ENCODE measurements at places on chromosomes 2 and 18. TPM values are rescaled to one million over a fixed set of nuclear protein-coding genes. Genes with fewer than 3 reads are reported as not detected.

- ATAC-seq: no peak
These were observed 56.0 kb downstream of the METTL4 start for GRCh38 chr18:2515171-2515787.

DNA sequence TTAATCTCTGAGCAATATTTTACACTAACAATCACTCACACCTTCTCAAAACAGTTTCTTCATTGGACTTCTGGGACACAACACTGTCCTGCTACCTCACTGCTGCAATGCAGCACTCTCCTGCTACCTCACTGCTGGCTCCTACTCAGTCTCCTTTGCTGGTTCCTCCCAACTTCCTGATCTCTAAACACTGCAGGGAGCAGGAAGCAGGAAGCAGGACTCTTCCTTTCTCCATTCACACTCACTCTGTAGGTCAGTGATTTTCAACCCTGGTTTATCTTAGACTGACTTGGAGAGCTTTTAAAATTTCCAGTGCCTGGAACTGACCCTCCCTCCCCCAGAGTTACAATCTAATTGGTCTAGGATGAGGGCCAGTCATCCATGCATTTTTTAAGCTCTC is 243.4 kb upstream of the RBBP8 start:
- no peak for ATAC-seq

- ATAC-seq: peak; percentile 51
These were observed 41.6 kb downstream of the LBH start for GRCh38 chr2:30272761-30273573.

Gene PLB1
- 1.5 TPM for total RNA-seq

- ATAC-seq: no peak
These were observed 101.2 kb downstream of the UBR3 start for GRCh38 chr2:169928463-169928864.

- peak; percentile 68 for ATAC-seq
These were observed 100.5 kb upstream of the ITPRID2 start for GRCh38 chr2:181790716-181791649.

DNA sequence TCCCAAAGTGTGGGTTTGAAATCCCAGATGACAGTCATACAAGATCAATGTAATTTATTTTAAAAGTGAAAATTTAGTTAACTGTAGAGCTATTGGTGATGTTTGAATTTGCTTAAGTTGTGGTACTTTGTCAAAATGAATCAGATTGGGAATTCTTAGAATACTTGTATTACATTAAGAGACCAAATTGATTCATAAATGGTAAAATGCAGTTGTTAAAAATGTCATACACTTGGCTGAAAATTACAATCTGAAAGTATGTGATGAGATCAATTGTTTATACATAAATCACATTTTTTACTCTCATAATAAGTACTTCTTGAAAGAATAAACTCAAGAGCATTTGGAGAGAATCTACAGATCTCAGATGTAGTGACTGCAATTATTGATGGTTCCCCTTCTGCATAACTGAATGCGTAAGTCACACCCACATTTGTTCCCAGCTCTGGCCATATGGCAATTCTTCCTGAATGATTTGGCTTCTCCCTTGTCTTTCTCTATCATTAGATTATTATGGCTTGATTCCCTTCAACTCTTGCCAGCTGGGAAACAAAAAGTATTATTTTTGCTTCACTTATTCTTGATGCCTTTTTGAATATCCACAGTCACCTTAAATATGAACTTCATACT is 558.5 kb downstream of the CPS1 start:
- ATAC-seq: peak; percentile 69

Gene CCDC85A
- 1.8 TPM for total RNA-seq

GRCh38 chr2:73906847-73907505 is 14.2 kb downstream of the ACTG2 start:
- ATAC-seq: no peak

- no peak for ATAC-seq
These were observed 8.2 kb downstream of the CDH2 start for GRCh38 chr18:28168725-28169124.

Gene LRRC30
- 0.90 TPM for total RNA-seq

Gene RGPD4
- 0.15 TPM for total RNA-seq

- no peak for ATAC-seq
These were observed 138.9 kb upstream of the ERBB4 start for GRCh38 chr2:212677466-212677865.

DNA sequence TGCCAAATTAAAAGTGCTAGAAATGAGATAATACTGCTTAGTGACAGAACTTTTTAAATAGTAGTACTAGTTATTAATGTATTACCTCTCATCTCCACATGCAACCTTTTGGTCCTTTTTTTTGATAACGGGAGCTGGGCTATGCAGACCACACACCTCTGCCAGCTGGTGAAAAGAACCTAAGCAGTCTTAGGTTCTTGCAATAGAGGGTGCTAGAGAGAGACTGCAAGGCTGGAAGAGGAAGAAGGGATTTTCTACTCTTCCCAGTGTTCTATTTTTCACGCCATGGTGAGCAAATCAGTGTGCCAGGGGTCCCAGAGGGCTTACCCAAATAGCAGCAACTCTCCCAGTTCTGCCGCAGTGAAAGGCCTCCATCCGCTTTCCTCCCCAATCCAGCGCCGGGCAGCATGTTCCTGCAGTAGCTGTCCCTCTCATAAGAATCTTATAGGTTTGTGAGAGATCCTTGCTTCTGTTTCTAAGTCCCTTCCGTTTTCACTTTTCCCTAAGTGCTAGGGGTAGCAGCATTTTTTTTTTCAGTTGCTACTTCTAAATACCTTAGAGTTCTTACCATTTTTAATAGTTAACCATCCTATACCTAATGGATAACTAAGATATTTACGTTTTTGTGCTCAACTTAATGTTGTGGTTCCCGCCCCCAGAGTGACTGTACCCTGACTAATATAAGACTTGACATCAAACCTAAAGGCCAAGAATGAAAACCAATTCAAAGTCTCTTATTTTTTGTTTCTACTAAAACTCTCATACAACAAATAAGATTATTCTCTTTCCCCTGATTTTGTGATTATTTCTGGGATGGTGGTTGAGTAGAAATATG is 69.4 kb upstream of the UBE2E3 start:
- ATAC-seq: no peak

- no peak for ATAC-seq
These were observed 309.5 kb upstream of the LYPD1 start for GRCh38 chr2:132979339-132980093.

GRCh38 chr2:85830645-85831044 is 58.1 kb downstream of the ST3GAL5 start:
- ATAC-seq: no peak

GRCh38 chr2:43071599-43072550 is 154.5 kb downstream of the ZFP36L2 start:
- ATAC-seq: peak; percentile 10

Gene CRACDL
- total RNA-seq: 0.23 TPM

GRCh38 chr2:201847481-201847880 is 41.1 kb downstream of the CDK15 start:
- no peak for ATAC-seq

All from motor neuron (in vitro differentiated cells).